ENCODE measurements at places on chromosomes 7 and 10. TPM values are rescaled to one million over a fixed set of nuclear protein-coding genes. Genes with fewer than 3 reads are reported as not detected.

- H3K4me3 ChIP-seq = no peak overlapping the region
- no peak for DNase-seq
Measured at GRCh38 chr7:154855366-154855765, 147.6 kb downstream of the PAXIP1 start.

Gene CDC14C
- total RNA-seq = not detected

Gene ADIRF
- total RNA-seq = 61.4 TPM

GRCh38 chr7:66157060-66157459, 42.4 kb downstream of the CRCP start:
- H3K27me3 ChIP-seq = no peaks in the 10 kb centered on the region
- DNase-seq = no peak
- H3K4me3 ChIP-seq = no peak overlapping the region

Measured in lung (tissue), 17 donors.